ENCODE measurements at places on chromosomes 5 and 9.

- DNase-seq: no peak
Measured at GRCh38 chr9:94779693-94780290, 53.3 kb downstream of the AOPEP start.

- DNase-seq: no peak
Measured at GRCh38 chr5:105587963-105588662, 2025.5 kb upstream of the NUDT12 start.

GRCh38 chr5:31731710-31732301 lies 92.9 kb downstream of the PDZD2 start:
- DNase-seq: no peak

GRCh38 chr9:107712390-107712789 lies 222.8 kb upstream of the KLF4 start:
- no peak for DNase-seq

- DNase-seq: no peak
Measured at GRCh38 chr9:103323699-103324098, 328.6 kb downstream of the CYLC2 start.

DNA sequence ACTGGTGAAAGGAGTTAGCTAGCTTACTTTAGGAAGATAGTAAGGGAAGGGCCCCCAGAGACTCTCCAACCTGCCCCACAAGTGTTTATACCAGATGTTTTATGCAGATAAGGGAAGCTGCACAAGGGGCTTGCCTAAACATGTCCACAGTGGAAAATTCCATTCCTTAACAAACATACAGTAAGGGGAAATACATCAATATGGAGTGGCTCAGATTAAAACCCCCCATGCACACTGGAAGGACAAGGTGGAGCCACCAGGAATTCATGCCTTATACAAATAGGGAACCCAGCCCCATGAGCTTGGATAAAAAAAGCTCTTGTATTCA lies 106.3 kb upstream of the GPBP1 start:
- DNase-seq: no peak

DNA sequence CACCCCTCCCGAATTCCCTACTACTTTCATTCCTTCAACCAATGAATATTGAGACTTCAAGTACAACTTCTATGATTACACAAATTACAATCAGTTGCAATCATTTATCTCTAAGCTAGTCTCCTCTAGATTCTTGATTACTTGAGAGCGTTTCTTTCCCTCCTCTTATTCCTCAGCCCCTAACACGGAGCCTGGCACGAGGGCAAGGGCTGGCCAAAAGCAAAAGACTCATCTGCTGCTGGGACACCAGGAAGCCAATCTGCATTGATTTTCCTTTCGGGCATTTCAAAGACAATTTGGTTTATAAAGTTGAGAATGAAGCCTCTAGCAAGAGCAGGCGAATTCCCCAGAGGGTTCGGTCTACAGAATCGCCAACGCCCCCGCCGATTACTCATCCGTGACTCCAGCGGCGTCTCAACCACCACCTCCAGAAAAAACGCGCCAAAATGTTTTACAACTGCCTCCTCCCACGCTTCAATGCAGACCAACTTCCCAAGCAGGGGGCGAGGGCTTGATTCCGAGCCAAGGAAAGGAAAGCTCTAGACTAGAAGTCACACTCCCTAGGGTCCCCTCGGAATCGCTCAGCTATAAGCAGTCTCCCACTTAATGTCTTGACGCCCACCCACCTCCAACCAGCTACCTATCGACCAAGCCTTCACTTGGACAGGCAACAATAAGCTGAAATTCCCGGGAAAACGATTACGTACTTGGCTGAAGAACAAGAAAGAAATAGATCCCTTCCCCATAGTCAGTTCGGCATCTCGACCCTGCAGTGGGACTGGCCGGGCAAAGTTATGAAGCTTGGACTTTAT lies 1.5 kb downstream of the PCSK1 start:
- DNase-seq: peak; percentile 21

- no peak for DNase-seq
Measured at GRCh38 chr9:127219520-127219919, 45.1 kb upstream of the GARNL3 start.

DNA sequence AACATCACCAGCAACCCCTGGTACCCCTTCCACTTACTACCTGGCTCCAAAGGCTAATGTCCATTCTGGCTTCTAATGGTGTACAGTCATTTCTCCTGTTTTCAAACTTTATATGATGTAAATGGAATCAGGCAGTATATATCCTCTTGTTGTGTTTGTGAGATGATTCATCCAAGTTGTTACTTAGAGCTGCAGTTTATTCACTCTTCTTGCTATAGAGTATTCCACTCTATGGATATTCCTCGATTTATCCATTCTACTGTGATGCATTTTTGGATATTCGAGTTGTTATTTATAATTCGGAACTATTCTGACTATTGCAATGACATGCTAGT lies 32.4 kb downstream of the IRF1 start:
- DNase-seq: no peak

DNA sequence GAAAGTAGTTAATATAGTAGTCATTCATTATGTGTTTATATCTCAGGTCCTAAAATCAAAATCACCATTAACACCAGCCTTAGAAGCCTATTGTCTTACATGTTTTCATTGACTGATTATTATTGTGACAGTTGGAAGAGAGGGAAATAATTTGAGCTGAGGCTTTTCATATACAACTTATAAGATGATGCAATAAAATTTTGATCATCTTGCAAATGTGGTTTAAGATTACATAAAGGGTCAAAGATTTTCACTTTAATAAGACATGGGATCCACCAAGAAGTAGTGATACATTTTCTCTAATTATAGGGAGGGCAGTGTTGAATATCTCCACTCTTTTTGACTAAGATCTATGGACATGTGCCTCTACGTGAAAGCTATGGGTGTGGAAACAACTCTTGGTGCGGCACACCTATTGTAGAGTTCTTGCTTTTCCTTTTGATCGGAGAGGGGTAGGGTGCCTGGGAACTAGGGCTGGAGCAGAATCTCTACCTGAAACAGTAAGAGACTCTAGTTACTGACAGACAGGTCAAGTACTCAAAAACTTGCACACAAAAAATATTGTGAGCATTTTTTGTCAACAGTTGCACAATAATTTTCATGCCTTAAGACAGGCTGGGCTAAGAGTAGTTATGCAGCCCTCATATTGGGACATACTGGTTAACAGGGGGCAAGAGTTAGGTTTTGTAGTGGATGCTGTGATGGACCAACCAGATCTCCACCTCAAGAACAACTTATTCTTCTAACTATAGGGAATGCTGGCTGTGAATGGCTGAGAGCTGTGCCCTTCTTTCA lies 139.3 kb upstream of the FST start:
- DNase-seq: no peak

GRCh38 chr5:115260248-115260647 lies 2.4 kb downstream of the PGGT1B start:
- no peak for DNase-seq

DNA sequence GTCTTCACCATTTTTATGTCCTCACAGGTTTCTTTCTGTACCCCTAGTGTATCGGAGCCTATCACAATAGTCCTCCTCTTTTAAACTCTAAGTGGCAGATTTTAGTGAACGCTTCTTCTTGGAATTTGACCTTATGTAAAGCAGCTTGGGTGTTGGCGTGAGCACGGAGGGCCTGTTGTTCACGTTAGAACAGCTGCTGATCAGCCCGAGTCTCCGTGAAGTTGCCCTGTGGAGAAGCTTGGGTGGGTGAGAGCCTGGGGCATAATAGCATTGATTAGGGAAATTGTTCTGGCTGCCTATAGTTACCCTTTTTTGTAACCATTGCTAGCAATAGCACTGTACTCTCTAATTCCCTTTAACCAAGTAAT lies 167.0 kb upstream of the OTULINL start:
- DNase-seq: no peak

GRCh38 chr5:97628031-97628430 lies 445.0 kb upstream of the RIOK2 start:
- DNase-seq: no peak

DNA sequence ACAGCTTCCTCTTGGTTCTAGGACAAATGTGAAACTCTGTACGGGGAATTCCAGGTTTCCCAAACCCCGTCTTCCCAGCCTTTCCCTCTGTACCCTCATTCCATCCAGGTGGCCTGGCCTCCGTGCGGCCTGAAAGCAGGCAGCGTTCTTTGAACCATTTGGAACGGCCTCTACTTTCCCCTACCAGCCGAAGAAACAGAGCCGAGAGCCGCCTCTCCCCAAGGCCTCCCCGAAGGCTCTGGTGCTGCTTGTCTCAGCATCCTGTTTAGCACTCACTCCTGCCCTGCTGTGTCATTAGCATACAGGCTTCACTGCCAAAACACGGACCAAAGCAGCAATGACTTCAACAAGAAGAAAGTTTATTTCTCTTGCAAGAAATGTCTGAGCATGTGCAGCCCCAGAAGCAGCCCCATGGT lies 137.7 kb downstream of the HSD17B3 start:
- DNase-seq: no peak

DNA sequence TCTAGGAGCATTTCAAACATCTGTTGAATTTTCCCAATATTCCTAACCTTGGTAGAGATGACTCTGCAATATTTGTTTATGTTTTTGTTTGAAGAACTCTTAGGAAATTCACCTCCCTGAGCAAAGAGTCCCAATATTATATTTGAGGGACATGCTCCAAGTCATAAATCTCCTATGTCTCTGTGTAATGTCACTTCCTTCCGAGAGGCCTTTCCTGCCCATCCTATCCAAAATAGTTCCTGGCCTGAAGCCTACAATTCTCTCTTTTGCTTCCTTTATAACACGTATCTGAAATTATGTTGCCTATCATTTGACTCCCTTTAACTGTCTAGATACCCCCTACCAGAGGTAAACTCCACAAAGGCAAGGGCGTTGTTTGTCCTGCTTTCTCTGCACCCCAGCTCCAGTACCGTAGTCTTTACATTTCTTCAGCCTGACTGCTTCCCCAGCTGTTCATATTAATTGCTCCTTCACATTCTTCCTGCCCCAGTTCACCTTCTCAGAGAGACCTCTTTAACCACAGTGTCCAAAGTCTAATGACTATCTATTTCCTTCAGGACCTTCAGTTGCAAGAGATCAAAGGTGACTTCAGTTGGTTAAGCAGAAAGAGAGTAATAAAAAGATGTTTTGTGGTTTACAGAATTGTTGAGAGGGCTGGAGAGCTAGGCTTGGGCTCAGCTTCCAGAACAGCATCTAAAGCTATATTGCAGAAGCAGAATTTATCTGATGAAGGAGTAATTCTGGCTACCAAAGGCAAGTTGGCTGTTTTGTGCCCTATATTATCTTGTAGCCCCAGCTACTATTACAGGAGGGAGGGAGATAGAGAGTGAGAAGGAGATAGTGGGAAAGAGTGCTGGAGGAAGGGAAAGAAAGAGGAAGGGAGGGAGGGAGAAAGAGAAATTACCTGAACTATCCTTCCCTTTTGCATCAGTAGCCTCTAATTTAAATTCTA lies 109.3 kb upstream of the TMEM161B start:
- no peak for DNase-seq

DNA sequence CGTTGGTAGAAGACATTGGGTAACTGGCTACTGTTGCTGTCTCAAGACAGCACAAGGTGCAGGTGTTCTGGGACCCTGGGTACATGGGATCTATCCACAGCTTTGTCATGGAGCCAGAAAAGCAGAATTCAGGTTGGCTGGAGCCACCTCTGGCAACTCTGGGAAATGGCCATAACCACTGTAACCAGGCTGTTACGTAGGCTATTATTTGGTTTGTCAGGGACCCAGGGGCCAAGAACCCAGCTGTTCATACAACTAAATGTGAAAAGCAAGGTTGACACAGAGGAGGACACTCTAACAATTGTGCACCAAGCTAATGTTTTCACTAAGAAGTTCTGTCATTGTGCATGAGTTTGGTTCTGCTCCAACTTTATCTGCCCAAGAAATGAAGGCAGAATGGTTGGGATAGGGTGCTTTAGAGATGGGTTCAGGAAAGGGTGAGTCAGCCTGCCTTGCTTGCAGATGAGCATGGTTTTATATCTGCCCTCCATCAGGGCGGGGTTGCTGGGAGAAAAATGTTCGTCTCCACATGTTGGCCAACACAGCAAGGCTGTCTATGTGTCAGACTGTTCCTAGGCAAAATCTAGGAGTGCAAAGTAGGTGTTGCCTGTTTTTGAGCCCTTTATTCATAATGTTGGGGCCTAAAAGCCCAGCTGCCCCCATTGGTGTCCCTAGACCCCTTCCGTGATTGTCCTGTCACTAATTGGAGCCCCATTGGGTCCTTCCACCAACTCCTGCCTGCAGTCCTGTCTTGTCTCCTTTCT lies 131.3 kb upstream of the DAP start:
- DNase-seq: no peak

DNA sequence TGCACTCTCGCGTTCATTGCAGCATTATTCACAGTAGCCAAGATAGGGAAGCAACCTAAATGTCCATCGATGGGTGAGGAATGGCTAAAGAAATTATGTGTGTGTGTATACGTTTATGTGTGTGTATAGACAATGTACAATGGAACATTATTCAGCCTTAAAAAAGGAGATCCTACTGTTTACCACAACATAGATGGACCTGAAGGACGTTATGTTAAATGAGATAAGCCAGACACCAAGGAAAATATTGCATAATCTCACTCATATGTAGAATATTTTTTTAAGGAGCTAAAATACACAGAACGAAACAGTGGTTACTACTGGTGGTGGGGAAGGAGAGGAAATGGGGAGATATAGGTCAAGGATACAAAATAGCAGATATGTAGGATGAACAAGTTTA lies 2.4 kb downstream of the KIF2A start:
- DNase-seq: no peak

- no peak for DNase-seq
Measured at GRCh38 chr5:154626876-154627557, 128.2 kb upstream of the LARP1 start.

All from activated CD4-positive, alpha-beta T cell treated with anti-CD3 and anti-CD28 coated beads for 24 hours (primary cell).